ENCODE measurements at places on chromosomes 12 and 14. TPM values are rescaled to one million over a fixed set of nuclear protein-coding genes. Genes with fewer than 3 reads are reported as not detected.

AMDHD1 gene
- 1.0 TPM for total RNA-seq

ZNF410 gene
- 44.2 TPM for total RNA-seq

GRCh38 chr14:71056168-71056567 is 148.9 kb downstream of the PCNX1 start:
- peaks cover 25% of the 10 kb centered on the region for H3K36me3 ChIP-seq
- DNase-seq, result no peak
- H3K27ac ChIP-seq, result no peak overlapping the region
- H3K27me3 ChIP-seq, result no peaks in the 10 kb centered on the region
- no peak overlapping the region for H3K4me3 ChIP-seq

GRCh38 chr12:20620261-20620660 is 74.9 kb upstream of the SLCO1C1 start:
- H3K4me1 ChIP-seq, result no peaks in the 10 kb centered on the region
- H3K27me3 ChIP-seq, result no peaks in the 10 kb centered on the region
- H3K4me3 ChIP-seq, result no peak overlapping the region
- DNase-seq, result no peak
- peaks cover 15% of the 10 kb centered on the region for H3K36me3 ChIP-seq

DNA sequence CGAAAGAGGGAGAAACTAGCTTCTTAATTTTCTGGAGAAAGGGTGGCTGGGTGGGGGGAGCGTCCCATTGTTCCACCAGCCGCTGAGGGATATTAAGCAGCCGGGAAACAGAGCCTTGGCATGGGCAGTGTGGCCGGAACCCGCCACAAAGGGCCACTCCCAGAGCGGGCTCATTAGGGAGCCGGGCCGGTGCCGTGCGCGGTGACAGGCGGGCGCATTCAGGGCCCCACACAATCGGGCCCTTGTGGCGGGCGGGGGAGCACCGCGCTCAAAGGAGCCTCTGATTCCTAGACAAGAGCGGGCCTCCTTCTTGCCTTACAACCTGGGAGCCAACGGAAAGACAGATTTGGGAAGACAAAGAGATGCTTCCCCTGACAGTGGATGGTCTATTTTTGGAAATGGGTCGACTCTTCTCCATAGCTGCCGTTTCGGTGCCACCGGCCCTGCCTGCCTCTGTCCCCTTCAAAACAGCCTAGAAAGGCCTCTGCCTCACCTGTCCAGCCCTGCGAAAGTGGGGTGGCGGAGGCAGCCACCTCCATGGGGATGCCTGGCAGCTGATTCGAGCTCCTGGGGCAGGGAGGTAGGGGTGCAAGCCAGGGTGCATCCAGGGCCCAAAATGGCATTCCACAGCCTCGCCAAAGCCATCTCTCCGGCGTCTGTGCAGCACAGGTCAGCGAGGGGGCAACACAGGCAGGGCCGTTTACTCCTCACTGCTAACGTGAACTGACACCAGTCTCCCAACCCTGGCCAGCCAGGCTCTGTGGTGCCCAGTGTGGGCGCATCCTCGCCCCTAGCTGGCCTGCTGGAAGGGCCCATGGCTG is 10.9 kb downstream of the CCDC85C start:
- no peaks in the 10 kb centered on the region for H3K27me3 ChIP-seq
- no peak overlapping the region for H3K4me3 ChIP-seq
- no peak overlapping the region for H3K27ac ChIP-seq
- H3K4me1 ChIP-seq, result peaks cover 64% of the 10 kb centered on the region
- DNase-seq, result no peak

- no peak overlapping the region for H3K4me3 ChIP-seq
- no peak overlapping the region for H3K27ac ChIP-seq
- peaks cover 62% of the 10 kb centered on the region for H3K36me3 ChIP-seq
- no peaks in the 10 kb centered on the region for H3K4me1 ChIP-seq
These were observed 28.7 kb upstream of the REP15 start for GRCh38 chr12:27667540-27667939.

- H3K27me3 ChIP-seq, result no peaks in the 10 kb centered on the region
- H3K36me3 ChIP-seq, result peaks cover 20% of the 10 kb centered on the region
- H3K4me3 ChIP-seq, result no peak overlapping the region
- H3K27ac ChIP-seq, result no peak overlapping the region
- DNase-seq, result no peak
These were observed 59.2 kb downstream of the WASHC4 start for GRCh38 chr12:105166736-105167135.
